ENCODE measurements at places on chromosomes 7 and 10. TPM values are rescaled to one million over a fixed set of nuclear protein-coding genes. Genes with fewer than 3 reads are reported as not detected.

The GJD4 gene
- total RNA-seq = not detected

DNA sequence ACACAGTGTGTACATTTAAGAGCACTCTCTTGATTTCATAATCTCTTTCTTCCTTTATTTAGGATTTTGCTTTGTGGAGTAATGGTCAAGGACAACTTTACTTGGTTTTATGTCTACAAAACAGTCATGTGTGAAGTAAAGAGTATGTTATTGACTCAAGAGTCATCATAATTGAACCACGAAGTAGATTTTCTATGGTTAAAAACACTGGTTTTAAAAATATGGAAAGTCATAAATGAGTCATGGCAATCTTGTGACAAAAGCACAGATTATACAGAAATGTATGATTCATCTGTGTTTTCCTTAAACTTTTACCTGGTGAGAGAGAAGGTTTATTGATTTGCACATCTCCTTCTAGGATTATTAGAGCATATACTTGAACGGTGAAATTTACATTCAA lies 969.7 kb downstream of the GATA3 start:
- H3K4me1 ChIP-seq = no peaks in the 10 kb centered on the region
- H3K36me3 ChIP-seq = no peaks in the 10 kb centered on the region
- H3K4me3 ChIP-seq = no peak overlapping the region
- DNase-seq = no peak
- no peak overlapping the region for H3K27ac ChIP-seq
- H3K27me3 ChIP-seq = no peaks in the 10 kb centered on the region

DNA sequence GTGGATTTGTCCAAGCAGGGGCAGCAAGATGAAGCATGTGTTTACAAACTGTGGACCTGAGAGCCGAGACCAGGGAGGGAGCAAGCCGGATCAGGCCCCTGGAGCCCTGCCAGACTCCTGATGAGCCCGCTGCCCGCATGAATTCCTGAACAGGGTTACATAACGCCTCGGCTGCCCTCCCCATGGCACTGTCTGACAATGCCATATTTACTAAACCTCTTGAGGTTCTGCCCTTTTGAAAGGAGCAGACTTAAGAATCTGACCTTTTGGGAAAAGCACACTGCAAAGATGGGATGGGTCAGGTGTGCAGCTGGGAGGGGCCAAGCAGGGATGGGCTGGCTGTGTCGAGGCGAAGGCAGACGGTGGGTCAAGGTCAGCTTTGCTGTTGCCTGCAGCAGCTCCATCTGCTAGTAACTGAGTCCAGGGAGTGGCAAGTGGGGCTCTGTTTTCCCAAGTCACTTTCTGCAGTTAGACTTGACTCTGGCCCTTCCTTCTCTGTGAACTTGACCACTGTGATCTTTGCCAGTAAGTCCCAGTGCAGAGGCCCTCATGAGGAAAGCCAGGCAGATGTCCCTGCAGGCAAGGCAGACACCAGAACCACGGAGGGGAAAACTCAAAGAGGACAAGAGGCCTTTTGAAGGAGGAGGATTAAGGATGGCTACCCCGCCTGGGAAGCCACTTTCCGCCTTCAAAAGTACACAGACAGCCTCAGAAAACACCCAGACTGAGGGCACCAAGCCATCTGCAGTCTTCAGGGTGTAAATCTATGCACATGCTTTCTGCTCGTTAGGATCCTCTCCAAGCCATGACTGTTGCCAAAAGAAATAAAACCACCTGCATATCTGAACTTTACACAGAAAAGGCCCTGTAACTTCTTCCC lies 175.8 kb downstream of the TNS3 start:
- H3K4me3 ChIP-seq = peak overlapping the region; percentile 25
- DNase-seq = no peak
- H3K4me1 ChIP-seq = peaks cover 14% of the 10 kb centered on the region

- no peak overlapping the region for H3K4me3 ChIP-seq
- H3K4me1 ChIP-seq = peaks cover 63% of the 10 kb centered on the region
- no peak for DNase-seq
Observed at GRCh38 chr10:93383562-93383981, 98.6 kb downstream of the MYOF start.

DNA sequence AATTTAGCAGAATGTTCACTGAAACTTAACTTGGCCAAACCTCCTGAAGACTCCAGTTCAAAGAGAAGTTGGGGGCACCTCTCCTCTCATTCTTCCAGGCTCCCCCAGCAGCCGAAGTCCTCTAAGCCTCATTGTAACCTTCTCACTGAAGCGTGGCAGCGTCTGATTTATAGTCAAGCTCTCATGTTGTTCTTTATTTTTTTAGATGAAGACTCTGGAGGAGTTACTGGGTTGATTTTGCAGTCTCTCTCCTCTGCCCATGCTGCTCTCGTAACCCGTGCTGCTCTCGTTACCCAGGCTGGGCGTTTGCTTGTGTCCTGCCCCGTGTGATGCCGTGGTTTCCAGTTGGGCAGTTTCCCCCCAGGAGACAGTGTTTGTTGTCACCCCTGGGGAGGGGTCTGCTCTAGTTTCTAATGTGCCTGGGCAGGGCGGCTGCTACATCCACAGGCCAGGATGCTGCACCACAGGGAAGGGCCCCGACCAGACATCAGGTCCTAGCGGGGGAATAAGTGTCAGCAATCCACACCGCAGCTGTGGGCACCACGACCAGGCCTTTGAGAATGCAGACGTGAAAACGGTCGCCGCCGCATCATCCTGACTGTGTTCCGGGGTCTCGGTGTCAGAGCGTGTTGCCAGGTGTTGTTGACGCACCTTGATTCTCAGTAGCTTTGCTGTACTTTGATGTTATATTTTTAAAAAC lies 65.2 kb downstream of the WDR37 start:
- H3K27ac ChIP-seq = no peak overlapping the region
- no peaks in the 10 kb centered on the region for H3K27me3 ChIP-seq
- DNase-seq = no peak
- H3K4me1 ChIP-seq = no peaks in the 10 kb centered on the region
- peaks cover 41% of the 10 kb centered on the region for H3K36me3 ChIP-seq

- H3K4me1 ChIP-seq = no peaks in the 10 kb centered on the region
- H3K27ac ChIP-seq = no peak overlapping the region
- no peak for DNase-seq
- no peaks in the 10 kb centered on the region for H3K27me3 ChIP-seq
- no peak overlapping the region for H3K4me3 ChIP-seq
Observed at GRCh38 chr10:13201132-13201531, 33.0 kb downstream of the UCMA start.

DNA sequence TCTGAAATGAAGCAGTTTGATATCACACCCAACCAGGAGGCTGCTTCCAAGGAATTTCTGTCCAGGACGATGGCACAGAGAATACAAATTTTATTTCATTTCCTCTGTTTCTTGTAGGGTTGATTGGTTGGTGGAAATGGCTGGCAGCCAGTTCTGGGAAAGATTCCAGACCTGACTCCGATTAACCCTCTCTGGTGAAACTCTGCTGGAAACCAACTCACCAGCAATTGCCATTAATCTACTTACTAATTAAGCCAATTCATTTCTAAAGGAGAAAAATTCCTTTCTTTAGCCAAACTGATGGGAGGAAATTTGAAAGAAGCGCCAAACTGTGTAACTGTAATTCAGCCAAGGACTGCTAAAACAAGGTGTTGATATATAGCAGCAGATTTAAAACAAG lies 10.7 kb downstream of the PTF1A start:
- no peaks in the 10 kb centered on the region for H3K36me3 ChIP-seq
- H3K27ac ChIP-seq = no peak overlapping the region
- H3K4me1 ChIP-seq = no peaks in the 10 kb centered on the region
- no peak for DNase-seq

GRCh38 chr10:132158122-132158741 lies 28.5 kb upstream of the DPYSL4 start:
- no peak overlapping the region for H3K4me3 ChIP-seq
- no peak for DNase-seq
- no peaks in the 10 kb centered on the region for H3K4me1 ChIP-seq

The FAM20C gene
- total RNA-seq = 106 TPM

- H3K36me3 ChIP-seq = no peaks in the 10 kb centered on the region
- no peaks in the 10 kb centered on the region for H3K27me3 ChIP-seq
- H3K27ac ChIP-seq = no peak overlapping the region
- H3K4me3 ChIP-seq = no peak overlapping the region
- DNase-seq = no peak
- no peaks in the 10 kb centered on the region for H3K4me1 ChIP-seq
Observed at GRCh38 chr7:77855371-77856083, 57.0 kb downstream of the PHTF2 start.

The TCERG1L gene
- not detected for total RNA-seq

GRCh38 chr10:4382811-4383210 lies 443.2 kb upstream of the AKR1E2 start:
- no peaks in the 10 kb centered on the region for H3K27me3 ChIP-seq
- H3K36me3 ChIP-seq = no peaks in the 10 kb centered on the region
- no peak overlapping the region for H3K4me3 ChIP-seq
- no peak overlapping the region for H3K27ac ChIP-seq

DNA sequence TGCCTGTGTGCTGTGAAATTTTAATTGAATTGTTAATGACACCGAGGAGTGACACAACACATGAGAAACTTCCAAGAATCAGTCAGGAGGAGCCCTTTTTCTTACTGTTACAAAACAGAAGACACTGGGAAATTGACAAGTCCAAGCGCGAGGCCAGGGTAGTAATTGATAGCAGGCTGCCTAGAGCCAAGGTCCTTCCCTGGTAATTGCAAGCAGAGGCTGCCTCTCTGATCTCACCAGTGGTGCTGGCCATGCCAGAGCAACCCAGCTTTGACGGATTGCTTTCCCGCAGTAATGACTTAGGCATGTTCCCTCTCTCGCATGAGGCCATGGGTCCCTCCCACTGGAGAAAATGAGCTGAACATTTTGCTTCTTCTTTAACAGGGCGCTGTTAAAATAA lies 111.5 kb downstream of the LRMDA start:
- H3K36me3 ChIP-seq = no peaks in the 10 kb centered on the region
- H3K4me1 ChIP-seq = peaks cover 28% of the 10 kb centered on the region
- no peaks in the 10 kb centered on the region for H3K27me3 ChIP-seq
- peak overlapping the region; percentile 56 for H3K27ac ChIP-seq
- peak; percentile 45 for DNase-seq

DNA sequence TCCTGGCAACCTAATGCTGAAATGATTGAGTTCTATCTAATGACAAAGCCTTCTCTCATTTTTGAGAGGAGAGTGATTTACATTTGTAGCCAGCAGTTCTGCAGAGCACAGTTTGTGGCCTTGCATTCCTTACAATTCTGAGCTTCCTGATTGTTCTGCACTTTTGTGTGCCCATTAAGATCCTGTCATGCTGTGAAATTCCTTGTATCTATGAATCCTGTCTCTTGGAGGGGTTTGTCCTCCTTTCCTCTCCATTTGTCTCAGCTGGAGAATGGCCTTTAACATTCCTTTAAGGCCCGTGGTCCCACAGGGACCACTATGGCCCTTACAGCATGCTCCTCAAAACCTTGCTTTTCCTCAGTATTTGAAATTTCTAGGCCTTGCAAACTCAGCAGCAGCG lies 10.4 kb downstream of the KLHL7 start:
- no peak overlapping the region for H3K27ac ChIP-seq
- H3K27me3 ChIP-seq = no peaks in the 10 kb centered on the region
- no peak for DNase-seq
- no peaks in the 10 kb centered on the region for H3K36me3 ChIP-seq
- no peak overlapping the region for H3K4me3 ChIP-seq

DNA sequence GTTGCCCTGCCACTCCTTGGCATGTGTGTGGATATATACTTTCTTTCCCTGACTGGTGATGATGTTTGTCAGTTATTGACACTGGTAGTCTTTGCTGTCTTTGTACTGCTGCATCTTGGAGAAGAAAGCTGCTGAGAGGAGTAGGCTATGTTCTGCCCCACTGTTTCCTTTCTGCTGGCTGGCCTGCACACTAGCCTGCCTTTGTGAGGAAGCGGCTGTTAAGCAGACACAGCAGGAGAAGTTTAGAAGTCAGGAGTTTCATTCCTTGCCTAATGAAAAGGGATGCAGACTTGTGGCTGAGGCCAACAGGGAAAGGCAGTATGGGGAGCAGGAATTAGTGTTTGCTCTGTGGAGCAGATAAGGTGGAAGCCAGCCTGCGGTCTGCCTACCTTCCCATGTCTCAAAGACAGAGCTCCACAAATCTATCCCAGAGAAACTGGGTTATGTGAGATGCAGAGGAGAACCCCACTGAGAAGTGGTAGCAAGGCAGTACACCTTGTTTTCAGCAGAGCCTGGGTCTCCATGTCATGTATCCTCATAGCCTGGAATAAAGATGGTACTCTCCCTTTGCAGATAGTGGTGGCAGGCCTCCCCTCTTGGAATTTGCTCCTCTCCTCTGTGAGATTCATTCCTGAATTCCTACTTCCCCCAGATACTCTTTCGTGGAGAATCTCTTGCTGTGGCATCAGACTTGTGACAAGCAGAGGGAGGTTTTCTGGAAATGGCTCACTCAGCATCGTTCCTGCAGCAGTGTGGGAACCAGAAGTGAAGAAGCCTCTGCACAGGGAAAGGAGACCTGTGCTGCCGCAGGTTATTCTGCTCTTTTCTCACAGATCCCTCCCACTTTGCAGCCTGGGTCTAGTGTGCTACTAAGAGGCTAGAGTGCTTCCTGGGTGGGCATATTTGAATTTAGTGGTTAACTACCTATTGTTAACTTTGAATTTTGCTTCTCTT lies 130.2 kb downstream of the LRRC4 start:
- H3K36me3 ChIP-seq = peaks cover 3% of the 10 kb centered on the region
- peaks cover 4% of the 10 kb centered on the region for H3K4me1 ChIP-seq
- H3K4me3 ChIP-seq = no peak overlapping the region
- DNase-seq = no peak
- no peak overlapping the region for H3K27ac ChIP-seq
- no peaks in the 10 kb centered on the region for H3K27me3 ChIP-seq

GRCh38 chr10:133397938-133398337 lies 4.0 kb downstream of the MTG1 start:
- no peak overlapping the region for H3K27ac ChIP-seq
- no peak overlapping the region for H3K4me3 ChIP-seq
- no peaks in the 10 kb centered on the region for H3K27me3 ChIP-seq
- peaks cover 28% of the 10 kb centered on the region for H3K36me3 ChIP-seq
- peaks cover 10% of the 10 kb centered on the region for H3K4me1 ChIP-seq

DNA sequence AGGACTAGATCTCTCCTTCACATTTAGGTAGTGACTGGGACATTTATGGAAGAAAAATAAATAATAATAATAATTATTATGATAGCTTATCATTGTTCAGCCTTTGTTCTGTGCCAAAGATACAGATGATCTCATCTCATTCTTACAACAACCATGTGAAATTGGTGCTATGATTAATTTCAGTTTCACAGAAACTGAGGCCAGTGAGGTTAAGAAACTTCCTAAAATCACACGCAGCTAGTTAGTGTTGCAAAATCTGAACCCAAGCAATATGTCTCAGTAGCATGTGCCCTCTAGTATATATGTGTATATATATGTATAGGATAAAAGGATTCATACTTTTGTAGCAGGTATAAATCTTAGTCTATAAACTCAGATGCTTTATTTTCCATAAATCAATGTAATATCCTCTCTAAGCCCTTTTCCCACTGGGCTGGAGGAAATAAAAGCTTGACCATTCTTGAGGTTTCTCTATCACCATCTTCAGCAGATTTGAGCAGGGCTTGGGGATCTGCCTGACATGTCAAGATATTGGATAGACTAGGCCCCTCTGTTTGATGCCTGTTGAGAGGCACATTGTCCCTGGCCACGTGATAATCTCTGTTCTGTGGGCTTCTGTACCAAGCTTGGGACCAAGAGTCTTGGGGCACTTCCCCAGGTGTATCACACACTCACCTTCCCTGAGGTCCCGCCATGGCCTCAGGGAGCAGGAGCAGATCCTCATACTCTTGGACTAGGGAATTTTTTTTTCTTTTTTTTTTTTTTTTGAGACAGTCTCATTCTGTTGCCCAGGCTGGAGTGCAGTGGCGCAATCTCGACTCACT lies 172.6 kb upstream of the NRP1 start:
- H3K27ac ChIP-seq = peak overlapping the region; percentile 60
- H3K4me1 ChIP-seq = peaks cover 23% of the 10 kb centered on the region
- no peaks in the 10 kb centered on the region for H3K27me3 ChIP-seq
- H3K4me3 ChIP-seq = no peak overlapping the region
- DNase-seq = no peak

- no peaks in the 10 kb centered on the region for H3K36me3 ChIP-seq
- peaks cover 14% of the 10 kb centered on the region for H3K4me1 ChIP-seq
- DNase-seq = no peak
- H3K27ac ChIP-seq = no peak overlapping the region
Observed at GRCh38 chr10:4067531-4067930, 282.5 kb upstream of the KLF6 start.
